COR-L47 (cell line): ENCODE measurements at places on chromosomes 2 and 18.

DNA sequence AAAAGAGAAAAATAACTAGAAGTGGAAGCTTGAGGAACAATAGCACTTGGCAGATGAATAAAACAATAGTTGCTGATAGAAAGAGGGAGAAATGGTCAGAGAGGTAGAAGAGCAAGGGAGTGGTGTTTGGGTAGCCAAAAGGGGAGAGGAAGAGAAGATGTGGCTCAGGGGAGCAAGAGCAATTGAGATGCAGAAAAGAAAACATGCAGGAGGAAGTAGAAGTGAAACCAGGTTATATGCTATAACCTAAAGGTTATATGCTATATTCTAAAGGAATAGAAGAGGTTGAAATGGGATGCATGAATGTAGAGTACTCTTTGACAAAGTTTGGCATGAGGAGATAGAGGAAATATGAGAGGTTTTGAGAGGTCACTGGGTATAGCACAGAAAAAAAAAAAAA is 759.5 kb downstream of the SATB2 start:
- DNase-seq, result no peak

- no peak for DNase-seq
Observed at GRCh38 chr2:29575370-29575890, 346.0 kb downstream of the ALK start.

DNA sequence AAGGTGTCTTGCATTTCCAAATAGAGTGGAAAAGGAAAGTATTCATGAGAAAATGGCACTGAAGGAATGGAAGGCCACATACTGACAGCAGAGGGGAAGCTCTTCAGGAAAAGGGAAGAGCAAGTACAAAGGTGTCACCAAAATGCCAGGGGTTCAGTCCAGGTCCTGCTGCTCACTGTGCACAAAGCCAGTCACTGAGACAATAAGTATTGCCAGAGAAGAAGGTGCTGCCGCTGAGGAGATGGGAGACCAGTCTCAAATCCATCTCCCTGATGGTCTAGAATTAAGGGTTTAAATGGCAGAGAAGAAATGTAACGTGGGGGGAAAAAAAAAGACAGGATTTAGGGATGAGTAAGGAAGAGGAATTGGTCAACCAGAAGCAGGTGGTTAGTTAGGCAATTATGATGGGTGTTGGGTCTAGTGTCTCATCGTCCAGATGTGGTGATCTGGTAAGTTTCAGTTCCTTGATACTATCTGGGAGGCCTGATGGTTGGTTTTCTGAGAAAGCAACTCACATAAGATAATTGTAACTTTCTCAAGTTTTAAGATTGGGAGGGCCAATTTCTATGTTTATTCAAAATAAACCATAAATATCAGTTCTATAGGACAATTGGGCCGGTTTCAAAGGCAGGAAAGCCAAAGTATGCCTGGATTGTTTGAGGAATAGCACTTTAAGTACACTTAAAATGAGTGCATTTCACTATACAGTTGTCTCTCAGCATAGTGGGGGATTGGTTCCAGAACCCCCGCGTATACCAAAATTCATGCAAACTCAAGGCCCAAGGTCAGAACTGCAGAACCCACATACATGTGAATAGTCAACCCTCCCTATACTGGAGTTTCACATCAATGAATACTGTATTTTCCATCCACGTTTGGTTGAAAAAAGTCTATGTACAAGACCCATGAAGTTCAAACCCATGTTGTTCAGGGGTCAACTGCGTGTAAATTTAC is 109.1 kb upstream of the DNAJC10 start:
- no peak for DNase-seq

DNA sequence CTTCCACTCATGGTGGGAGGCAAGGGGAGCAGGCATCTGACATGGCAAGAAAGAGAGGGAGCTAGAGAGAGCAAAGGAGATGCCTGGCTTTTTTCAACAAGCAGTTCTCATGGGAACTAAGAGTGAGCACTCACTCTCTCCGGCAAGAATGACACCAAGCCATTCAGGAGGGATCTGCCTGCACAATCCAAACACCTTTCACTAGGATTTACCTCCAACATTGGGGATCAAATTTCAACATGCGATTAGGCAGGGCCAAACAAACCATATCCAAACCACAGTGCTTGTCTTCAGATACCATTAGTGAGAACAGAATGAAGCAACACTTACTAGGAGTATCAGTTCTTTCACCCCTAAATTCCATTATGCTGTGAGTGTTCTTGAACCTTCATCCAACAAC is 77.3 kb downstream of the FIGN start:
- DNase-seq, result no peak

- peak; percentile 77 for DNase-seq
Observed at GRCh38 chr2:140734992-140735391, 1395.8 kb downstream of the LRP1B start.

DNA sequence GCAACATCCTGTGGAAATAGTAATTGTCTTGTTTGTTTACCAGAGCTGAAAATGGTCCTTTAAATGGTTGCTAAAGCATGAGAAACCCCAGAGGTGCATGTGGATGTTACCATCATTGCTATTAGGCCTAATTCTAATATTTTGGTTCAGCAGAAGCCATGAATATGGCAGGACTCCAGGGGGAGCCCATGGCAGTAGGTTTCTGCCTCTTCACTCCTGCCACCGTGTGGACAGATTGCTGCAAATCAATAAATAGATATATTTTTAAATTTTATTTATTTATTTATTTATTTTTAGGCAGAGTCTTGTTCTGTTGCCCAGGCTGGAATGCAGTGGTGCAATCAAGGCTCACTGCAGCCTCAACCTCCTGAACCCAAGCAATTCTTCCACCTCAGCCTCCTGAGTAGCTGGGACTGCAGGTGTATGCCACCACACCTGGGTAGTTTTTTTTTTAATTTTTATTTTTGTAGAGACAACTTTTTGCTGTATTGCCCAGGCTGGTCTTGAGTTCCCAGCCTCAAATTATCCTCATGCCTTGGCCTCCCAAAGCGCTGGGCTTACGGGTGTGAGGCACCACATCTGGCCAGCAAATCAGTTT is 54.9 kb upstream of the CAPN13 start:
- peak; percentile 69 for DNase-seq

DNA sequence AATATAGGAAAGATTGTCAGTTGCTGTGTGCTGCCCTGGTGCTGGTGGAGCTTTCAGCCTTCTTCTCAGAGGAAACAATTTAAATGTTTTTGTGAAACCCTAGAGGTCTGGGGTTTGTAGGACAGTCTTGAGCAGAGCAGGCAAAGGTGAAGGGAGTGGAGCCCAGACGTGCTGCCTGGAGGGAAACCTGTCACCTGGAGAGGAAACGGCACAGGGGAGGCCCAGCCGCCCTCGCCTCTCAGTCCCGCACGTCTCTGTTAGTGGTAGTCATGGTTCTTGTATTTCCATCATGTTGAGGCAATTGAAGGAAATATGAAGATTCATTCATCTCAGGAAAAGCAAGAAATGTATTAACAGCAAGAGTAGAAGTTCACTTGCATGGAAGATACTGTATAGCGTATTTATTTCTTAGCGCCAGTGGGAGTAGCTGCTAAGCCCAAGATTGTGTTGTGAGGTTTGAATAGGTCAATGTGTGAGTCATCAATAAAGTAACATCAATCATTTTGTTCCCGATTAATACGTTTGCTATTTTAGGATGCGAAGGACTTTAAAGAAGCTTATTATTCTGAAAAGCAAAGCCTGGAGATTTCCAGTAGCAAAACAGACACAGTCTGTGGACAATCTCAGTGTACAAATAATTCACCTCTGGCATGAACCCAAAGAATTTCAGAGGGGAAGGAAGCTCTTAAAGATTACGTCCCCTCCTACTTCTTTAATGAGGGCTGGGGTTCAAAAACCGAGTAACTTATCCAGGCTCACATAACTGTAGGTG is 70.4 kb downstream of the LRRFIP1 start:
- no peak for DNase-seq

DNA sequence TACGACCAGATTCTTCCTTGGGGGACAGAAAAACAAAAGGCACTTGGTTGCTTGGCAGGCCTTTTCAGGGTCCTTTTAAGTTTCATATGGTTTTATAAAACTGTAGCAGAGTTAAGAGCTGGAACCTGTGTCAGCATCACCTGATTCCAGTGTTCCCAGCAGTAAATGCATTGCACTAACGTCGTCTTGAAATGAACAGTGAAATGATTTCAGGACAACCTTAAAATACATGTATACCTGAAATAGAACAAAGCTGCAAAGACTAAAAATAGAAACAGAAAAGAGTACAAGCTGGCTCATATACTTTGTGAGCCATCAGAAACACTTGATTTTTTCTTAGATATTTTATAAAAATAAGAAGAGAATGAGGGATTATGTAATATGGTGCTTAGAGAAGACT is 51.9 kb downstream of the ACSL3 start:
- no peak for DNase-seq
